ENCODE measurements at places on chromosomes 4 and X.

DNA sequence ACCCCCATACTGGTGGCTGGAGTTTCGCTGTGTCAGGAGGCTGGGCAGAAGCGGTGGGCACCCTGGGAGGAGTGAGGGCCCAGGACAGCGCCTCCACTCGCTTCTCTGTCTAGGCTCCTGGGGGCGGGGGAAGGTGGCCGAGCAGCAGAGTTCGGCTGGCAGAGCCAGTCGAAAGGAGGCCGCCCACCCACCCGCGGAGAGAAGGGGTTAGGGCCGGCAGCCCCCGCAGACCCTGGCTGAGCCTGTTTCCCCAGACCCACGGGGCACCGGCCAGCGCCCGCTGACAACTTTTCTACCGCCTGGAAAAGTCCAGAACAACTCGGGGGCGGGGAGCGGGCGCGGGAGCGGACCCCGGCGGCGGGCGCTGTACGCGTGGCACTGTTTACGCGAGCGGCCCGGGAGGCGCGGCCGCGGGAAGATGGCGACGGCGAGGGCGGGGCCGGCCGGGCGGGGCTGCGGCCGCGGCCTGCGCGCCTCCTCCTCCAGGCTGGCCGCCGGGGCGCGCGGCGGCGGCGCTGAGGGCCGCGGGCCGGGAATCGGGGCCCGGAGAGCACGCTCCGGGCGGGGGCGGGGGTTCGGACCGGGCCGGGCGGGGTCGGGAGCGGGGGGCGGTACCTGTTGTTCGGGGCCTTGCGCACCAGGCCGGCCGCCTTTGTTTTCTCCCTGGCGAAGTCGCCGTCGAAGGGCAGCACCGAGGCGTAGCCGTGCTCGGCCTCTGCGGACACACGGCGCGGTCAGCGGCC lies 628 bp downstream of the MXD4 start:
- peak; percentile 71 for DNase-seq

GRCh38 chrX:255923-256331 lies 25.3 kb upstream of the PLCXD1 start:
- DNase-seq = no peak

DNA sequence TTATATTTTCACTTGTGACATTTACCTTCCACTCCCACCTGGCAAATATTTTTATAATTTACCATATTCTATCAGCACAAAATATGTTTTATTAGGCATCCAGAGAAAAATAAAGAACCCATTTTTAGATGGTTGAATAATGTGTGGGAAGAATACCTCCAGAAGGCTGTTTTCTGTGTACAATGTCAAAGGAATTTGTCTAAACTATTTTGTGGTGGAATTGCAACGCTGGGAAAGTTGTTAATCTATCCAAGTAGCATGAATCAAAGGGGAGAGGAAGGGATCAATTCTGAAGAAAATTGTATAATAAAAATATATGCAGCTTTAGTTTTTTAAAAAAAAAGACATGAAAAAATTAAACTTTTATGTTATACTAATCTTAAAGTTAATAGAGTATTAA lies 706.5 kb downstream of the FSTL5 start:
- DNase-seq = no peak

GRCh38 chrX:23497919-23498318 lies 163.3 kb downstream of the PTCHD1 start:
- DNase-seq = no peak

- no peak for DNase-seq
Observed at GRCh38 chr4:5199912-5200311, 148.6 kb downstream of the STK32B start.

GRCh38 chrX:119488749-119489148 lies 20.5 kb downstream of the SLC25A5 start:
- DNase-seq = peak; percentile 47

GRCh38 chrX:75361788-75362187 lies 87.9 kb downstream of the UPRT start:
- DNase-seq = no peak

DNA sequence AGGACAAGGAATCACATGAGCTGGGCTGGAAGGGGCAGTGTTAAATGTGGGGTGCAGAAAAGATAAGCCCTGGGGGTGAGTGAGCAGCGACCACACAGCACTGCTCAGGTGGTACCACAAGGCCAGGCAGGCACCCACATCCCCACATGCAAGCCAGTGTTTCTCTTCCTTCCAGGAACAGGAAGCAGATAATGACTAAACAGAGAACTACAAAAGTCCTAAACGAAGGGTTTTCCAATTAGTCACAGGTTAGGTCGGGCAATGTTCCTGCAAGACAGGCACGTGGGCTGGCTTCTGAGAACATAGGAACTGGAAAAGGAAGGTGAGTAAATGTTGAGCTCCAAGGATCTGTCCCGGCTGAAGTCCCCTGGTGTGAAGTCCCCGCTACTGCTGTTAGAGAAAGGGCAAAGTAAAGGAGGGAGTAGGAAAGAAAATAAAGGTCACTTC lies 19.5 kb downstream of the RELL1 start:
- no peak for DNase-seq

- DNase-seq = no peak
Observed at GRCh38 chrX:17798921-17799320, 61.6 kb downstream of the SCML1 start.

DNA sequence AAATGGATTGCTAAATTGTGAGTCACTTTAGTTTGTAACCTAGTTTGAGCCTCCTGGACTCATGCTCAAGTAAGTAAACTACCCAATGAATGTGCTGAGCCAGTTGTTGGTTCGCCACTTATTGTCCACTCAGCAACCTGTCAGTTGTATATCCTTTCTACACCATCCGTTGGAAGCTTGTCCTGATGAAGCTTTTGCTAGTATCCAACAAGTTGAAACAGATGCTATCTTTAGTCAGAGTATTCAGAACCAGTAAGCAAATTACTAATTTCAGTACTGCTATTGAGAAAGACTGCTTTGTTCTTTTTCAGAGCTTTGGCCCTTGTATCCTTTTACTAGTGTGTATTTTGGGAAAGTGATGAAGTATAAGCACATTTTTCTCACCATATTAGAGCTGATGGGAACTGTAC lies 4.3 kb upstream of the NAA15 start:
- no peak for DNase-seq

- DNase-seq = no peak
Observed at GRCh38 chr4:159925770-159926169, 822.9 kb downstream of the RAPGEF2 start.

- DNase-seq = peak; percentile 34
Observed at GRCh38 chr4:16082426-16083240, 1.2 kb downstream of the PROM1 start.

GRCh38 chr4:130712038-130712437 lies 1616.1 kb downstream of the C4orf33 start:
- DNase-seq = no peak

- no peak for DNase-seq
Observed at GRCh38 chrX:47658301-47658683, 688 bp downstream of the UXT start.

GRCh38 chr4:96094183-96094582 lies 254.3 kb downstream of the PDHA2 start:
- no peak for DNase-seq

DNA sequence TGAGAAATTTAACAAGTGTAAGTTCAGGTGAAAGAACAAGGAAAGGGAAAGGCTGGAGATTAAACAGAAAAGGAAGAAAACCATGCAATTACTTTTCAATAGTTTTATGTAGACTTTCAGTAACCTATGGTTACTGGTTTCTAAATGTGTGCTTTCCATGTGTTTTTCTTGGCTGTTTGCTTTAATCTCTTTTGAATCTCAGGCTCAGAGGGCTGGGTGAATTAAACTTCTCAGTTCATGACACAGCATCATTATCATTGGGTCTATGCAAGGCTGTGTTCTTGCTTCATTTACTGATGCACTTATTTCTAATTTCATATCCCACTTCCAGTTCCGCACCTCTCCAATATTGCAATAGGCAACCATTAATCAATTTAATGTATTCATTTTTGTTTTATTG lies 266.5 kb upstream of the UGT8 start:
- DNase-seq = no peak

GRCh38 chrX:147565237-147565636 lies 346.5 kb upstream of the FMR1 start:
- DNase-seq = no peak

DNA sequence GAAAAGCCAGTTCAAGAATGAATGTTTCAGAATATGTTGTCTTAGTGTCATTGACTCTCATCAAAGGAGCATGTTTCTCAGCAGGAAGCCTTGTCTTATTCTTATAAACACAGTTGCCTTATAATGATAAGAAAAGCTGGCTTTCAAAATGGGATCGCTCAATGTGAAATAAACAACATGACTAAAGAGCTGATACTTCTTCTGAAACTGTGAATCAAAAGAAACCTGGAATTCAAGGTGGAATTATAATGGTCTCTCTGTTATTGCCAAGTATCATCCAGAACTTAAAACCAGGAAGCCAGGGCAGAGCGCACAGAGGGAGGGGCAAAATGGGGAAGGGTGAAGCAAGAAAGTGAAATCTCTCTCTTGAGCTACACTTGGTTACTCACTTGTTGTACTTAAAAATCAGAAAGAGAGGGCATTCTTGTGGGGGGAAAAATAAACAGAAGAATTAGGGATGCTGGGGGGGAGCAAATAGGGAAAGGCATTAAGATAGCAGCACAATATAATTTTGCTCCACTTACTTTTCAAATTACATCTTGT lies 270.0 kb downstream of the MAPK10 start:
- DNase-seq = no peak

- DNase-seq = no peak
Observed at GRCh38 chrX:109889289-109890006, 113.5 kb upstream of the TMEM164 start.

DNA sequence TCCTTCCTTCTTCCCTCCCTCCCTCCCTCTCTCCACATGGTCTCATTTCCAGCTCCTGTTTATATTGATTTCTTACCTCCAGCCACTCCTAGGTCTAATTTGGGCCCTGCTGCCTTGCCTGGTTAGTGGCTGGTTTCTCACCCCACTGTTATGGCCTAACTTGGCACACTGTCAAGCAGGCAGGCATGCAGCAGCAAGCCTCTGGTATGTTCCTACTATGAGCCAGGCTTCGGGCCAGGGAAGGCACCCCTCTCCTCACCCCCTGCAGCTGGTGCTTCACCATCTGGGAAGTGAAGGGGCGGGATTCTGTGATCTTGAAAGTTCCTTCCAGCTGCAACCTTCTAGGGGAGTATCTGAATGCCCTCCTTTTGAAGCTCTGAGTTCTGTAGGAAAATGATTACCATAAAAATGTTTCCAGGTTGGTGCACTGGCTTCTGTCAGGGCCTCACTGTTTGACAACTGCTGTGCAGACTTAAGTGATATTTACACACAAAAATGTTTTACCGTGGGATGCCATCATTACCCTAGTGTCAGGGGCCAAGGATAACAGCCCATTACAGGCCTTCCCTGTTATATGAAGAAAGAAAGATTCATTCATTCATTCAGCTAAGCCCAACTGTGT lies 10.1 kb upstream of the VMA21 start:
- DNase-seq = no peak

- no peak for DNase-seq
Observed at GRCh38 chr4:77990904-77991358, 66.2 kb upstream of the FRAS1 start.

DNA sequence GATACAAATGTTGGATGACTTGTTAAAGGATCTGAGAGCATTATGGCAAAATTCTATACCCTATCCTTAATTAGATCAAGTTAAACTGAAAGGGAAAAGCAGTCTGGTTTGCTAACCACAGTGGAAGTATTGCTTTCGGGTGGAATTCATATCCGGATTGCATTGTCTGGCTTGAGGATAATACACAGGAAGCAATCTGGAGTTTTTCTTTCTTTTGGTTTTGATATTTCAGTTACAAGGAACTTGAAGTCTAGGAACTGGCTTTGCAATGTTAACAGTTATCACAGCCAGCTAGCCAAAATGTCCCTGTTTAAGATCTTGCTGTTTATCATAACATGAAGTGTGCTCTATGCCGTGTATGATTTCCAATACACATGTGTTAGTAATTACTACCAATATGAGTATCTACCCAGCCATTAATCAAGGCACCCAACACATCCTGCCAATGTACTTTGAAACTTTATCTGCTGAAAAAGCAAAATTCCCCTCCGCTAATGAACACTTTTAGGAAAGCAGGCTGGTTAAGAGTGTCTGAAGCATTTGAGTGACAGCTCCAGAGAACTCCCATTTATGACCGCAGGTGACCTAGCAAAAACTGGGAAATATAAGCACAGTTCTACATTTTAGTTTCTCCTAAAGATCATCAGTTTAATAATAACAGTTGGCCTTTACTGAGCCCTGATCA lies 146.4 kb downstream of the PALLD start:
- no peak for DNase-seq

DNA sequence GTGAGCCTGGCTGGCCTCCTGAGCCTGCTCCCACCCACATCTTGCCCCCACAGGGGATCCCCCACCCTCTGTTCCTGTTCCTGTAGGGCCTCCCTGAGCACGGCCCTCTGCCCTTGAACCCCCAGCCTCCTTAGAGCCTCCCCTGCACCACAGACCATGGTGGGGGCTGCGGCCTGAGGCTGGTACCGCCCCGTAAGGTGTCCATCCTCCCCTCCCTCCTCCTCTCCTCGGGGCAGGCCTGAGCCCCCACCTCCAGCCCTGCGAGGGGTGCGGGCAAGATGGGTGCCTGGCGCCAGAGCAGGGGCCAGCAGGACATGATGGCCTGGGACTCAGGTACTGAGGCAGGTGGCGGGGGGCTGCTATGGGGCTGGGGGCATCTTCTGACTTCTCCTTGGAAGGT lies 28.4 kb upstream of the FGFR3 start:
- no peak for DNase-seq

GRCh38 chrX:41313419-41313818 lies 20.5 kb upstream of the DDX3X start:
- no peak for DNase-seq

DNA sequence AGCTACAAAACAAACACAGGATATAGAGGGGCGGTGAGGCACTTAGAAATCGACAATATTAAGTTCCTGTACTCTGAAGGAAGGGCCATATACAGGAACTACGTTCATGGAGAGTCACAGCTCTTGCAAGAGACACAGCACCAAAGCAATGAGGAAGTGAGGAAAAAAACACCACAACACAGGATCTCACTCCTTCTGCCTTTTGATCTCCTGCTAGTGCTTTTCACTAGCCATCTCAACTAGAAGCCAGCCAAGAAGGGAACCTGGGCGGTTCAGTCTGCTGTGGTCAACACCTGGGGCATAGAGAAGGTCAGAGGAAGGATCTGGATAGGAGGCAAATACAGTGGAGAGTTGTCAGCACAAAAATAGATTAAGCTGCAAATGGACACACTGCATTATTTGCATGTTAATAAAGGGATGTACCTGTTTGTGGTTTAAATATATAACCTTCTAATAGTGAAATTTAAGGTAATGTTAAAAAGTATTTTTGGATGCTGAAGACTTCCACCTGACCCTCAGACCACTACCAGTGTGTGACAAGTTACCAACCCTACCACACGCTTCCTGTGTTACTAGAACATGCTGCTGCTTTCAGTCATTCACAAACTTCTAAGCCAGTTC lies 104.6 kb downstream of the DTHD1 start:
- DNase-seq = no peak

DNA sequence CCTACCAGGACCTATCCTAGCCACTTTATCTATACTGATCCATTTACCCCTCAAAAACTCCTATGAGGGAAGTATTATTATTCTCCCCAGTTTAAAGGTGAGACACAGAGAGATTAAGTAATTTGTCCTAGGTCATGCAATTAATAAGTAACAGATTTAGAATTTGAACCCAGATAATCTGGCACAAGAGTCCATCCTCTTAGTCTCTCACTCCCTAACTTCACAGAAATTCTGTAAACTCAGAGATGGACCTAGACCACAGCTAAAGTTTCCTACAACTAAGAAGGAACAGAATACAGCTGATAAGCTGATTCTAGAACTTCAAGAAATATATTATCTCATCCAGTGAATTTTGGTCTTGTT lies 58.7 kb downstream of the TEC start:
- DNase-seq = no peak

- DNase-seq = peak; percentile 8
Observed at GRCh38 chr4:89434364-89434988, 126.9 kb upstream of the GPRIN3 start.
